ENCODE measurements at places on chromosomes 1 and 21. TPM values are rescaled to one million over a fixed set of nuclear protein-coding genes. Genes with fewer than 3 reads are reported as not detected.

The CCDC190 gene
- 1.1 TPM for total RNA-seq

The MEX3A gene
- total RNA-seq: 19.8 TPM

The DCST2 gene
- 0.75 TPM for total RNA-seq

The RIPK4 gene
- total RNA-seq: 2.4 TPM

DNA sequence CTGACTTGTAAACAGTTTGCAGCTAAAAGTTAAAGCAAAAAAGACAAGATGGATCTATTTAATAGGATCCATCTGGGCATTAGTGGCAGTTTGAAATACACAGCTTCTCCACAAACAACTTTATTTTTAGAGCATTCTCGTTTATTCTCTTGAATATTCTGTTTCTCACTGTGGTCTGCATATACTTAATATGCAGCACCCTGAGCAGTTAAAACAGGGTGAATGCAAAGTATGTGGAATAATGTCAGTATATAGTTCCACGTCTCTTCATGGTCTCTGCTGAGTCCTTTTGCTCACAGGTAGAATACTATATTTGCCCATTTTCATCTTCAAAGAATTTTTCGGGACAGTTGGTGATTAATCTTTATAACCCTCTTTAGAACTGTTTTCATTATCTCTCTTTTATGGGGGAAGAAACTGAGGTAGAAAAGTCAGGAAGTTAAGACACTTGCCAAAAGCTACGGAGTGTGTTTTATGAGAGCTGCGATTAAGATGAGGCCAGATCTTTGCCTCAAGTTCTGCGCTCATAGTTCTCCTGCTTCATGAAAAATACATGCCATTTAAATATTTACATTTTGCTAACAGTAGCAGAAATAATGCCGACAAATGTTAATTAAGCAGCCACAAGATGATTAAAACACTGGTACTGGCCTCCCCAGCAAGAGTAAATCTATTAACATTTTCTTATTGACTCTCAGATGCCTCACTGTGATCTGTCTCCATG is 115.6 kb downstream of the PTBP2 start:
- H3K27me3 ChIP-seq: no peaks in the 10 kb centered on the region
- DNase-seq: no peak
- peaks cover 20% of the 10 kb centered on the region for H3K4me1 ChIP-seq
- peak overlapping the region; percentile 72 for H3K27ac ChIP-seq
- no peaks in the 10 kb centered on the region for H3K36me3 ChIP-seq

DNA sequence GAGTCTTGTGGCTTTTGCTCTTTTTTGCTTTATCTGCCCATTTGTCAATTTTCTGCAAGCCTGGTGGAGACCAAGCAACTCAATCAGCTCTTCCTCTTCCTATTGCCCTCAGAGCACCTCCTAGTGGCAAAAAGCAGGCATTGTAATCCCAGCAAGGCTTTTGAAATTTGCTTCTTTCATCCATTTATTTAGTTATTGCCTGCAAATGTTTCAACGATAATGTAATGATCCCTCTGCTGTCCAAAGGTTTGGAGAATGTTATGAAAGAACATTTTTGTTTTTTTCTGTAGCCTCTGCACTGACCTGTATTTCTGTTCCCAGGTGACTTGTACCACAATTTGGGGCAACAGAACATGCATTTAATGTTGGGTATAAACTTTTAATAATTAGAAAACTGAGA is 127.8 kb downstream of the GABPA start:
- no peaks in the 10 kb centered on the region for H3K36me3 ChIP-seq
- peaks cover 14% of the 10 kb centered on the region for H3K4me1 ChIP-seq
- no peak overlapping the region for H3K4me3 ChIP-seq
- DNase-seq: no peak

GRCh38 chr1:178330848-178331497 is 165.8 kb downstream of the CLEC20A start:
- no peak for DNase-seq
- no peak overlapping the region for H3K4me3 ChIP-seq

Measured in osteocyte (in vitro differentiated cells).